NCI-H1105 treated with DMSO at 0.1 percent for 48 hours (cell line): ENCODE measurements at places on chromosomes 1 and 21.

- no peak for DNase-seq
Observed at GRCh38 chr21:32348604-32349332, 44.0 kb downstream of the URB1 start.

- DNase-seq, result peak; percentile 45
Observed at GRCh38 chr1:109134423-109134822, 20.5 kb downstream of the ELAPOR1 start.

- no peak for DNase-seq
Observed at GRCh38 chr1:221698579-221699349, 43.1 kb downstream of the DUSP10 start.

DNA sequence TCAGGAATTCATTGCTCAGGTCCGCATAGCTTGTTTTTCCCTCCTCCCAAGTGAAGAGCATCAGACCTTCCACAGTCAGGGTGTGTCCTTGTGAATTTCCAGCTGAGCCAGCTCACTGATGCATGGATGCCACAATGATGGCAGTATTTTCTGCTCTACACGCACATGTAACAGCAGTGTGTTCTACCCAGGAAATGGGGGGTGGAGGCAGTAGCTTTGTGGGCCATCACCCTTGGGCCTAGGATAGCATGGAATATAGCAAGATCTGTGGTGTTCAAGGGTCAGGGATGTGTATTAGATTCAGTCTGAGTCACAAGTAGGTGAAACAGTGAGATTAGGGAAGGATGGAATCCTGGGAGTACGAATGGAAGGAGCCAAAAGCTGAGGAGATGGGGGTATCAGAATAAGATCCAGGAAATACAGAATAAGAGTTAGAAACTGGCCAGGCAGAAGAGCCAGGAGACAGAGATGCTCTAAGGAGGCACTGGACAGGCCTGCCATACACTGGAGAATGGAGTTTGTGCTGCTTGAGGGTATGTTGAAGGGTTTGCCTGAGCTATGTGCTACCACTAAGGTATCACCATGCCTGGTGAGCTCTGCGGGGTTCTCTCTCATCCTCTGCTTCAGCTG, 90.6 kb upstream of the CNIH3 start:
- no peak for DNase-seq
